ENCODE measurements at places on chromosomes 16 and 17.

DNA sequence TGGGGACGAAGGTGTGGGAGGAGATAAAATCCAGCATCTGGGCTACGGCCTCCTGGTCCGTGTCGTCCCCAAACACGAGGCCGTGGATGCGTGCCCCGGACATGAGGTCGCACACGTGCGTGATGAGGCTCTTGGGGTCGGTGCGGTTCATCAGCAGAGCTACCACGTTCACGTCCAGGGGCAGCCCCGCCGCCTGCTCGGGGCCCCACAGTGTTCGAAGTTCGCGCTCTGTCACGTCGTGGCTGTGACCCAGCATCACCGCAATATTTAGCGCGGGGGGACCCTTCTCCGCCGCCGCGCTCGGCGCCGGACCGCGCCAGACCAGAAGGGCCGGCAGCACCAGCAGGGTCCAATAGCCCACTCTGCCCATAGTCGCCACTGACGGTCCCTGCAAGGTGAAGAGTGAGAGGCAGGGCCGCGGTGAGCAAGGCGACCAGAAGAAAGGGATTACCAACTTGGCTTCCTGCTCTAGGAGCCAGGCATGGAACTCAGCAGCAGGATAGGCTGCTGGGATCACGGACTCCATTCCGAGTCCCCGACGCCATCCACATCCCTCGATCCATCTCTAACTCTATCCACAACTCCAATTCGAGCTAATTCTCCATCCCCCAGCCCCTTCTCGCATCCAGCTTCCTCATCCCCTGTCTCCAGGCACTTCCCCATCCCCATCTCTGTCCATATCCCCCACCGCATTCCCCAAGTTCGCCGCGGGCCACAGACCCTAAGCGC lies 2.0 kb downstream of the GRIN2A start:
- peaks cover 6% of the 10 kb centered on the region for H3K27me3 ChIP-seq
- no peak overlapping the region for H3K4me3 ChIP-seq
- no peaks in the 10 kb centered on the region for H3K36me3 ChIP-seq

DNA sequence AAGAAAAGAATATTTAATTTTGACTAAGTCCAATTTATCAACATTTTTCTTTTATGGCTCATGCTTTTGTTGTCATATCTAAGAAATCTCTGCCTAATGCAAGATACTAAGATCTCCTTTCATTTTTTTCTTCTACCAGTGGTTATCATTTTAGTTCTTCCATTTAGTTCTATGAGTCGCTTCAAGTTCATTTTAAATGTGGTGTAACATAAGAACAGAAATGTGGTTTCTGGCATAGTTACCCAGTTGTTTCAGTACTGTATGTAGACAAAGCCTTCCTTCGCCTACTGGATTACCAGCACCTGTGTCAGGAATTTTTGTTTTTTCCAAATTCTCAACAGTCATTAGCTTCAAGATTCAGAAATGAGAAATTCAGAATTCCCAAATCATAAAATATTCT lies 175.7 kb downstream of the PARN start:
- no peak overlapping the region for H3K27ac ChIP-seq
- H3K27me3 ChIP-seq = no peaks in the 10 kb centered on the region
- H3K4me1 ChIP-seq = peaks cover 5% of the 10 kb centered on the region
- no peaks in the 10 kb centered on the region for H3K36me3 ChIP-seq
- no peak overlapping the region for H3K4me3 ChIP-seq
- no peak for DNase-seq

- no peaks in the 10 kb centered on the region for H3K4me1 ChIP-seq
- no peak overlapping the region for H3K27ac ChIP-seq
- no peaks in the 10 kb centered on the region for H3K36me3 ChIP-seq
- DNase-seq = peak; percentile 56
Observed at GRCh38 chr17:77528516-77529327, 388.0 kb downstream of the SEC14L1 start.

GRCh38 chr16:700684-701584 lies 4.7 kb downstream of the FBXL16 start:
- peaks cover 33% of the 10 kb centered on the region for H3K27me3 ChIP-seq
- peak; percentile 75 for DNase-seq
- H3K27ac ChIP-seq = no peak overlapping the region
- H3K4me3 ChIP-seq = no peak overlapping the region
- H3K4me1 ChIP-seq = peaks cover 13% of the 10 kb centered on the region

DNA sequence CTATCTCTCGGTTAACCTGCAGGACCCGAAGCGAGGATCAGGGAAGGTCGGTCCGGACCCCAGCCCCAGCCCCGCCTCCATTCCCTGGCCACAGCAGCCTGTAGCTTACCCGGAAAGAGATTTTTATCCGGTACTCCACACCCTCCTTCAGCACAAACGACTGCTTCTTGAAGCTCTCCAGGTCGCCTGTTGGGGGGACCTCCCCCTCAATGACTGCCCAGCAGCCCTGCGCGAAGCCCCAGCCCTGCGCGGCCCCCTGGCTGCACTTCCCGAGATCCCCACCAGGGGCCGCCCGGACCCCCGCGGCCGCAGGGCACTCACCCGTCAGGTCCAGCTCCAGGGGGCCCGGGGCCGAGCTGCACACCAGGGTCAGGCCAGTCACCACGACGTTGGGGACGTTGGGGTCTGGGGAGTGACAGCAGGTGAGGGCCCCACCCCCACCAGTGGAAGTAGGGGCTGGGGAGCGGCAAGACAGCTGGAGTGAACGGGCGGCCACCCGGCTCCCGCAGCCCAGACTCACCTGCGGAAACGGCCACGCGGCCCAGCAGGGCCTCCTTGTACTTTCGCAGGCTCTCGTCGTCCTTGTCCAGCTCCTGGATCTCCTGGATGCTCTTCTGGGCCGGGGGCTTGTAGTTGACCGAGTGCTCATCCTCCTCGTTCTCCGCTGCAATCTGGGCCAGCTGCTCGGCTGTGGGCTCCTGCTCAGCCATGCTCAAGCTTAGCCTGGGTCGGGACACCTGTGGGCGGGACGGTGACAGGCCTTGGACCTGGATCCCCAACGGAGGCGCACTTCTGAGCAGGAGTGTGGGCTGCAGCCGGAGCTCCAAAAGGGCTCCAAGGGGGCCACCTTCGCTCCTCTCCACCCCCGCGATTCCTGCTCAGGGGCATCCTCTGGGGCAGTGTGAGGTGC lies 1.7 kb downstream of the ARHGDIA start:
- peak overlapping the region; percentile 57 for H3K27ac ChIP-seq
- no peaks in the 10 kb centered on the region for H3K27me3 ChIP-seq
- DNase-seq = no peak
- H3K4me1 ChIP-seq = peaks cover 17% of the 10 kb centered on the region

GRCh38 chr17:80592243-80592642 lies 47.6 kb downstream of the RPTOR start:
- no peak overlapping the region for H3K4me3 ChIP-seq
- no peaks in the 10 kb centered on the region for H3K36me3 ChIP-seq
- no peak overlapping the region for H3K27ac ChIP-seq
- peaks cover 4% of the 10 kb centered on the region for H3K4me1 ChIP-seq
- no peaks in the 10 kb centered on the region for H3K27me3 ChIP-seq
- no peak for DNase-seq

- peak overlapping the region; percentile 69 for H3K27ac ChIP-seq
- peak; percentile 59 for DNase-seq
- H3K4me3 ChIP-seq = peak overlapping the region; percentile 96
Observed at GRCh38 chr16:89923640-89924296, 626 bp downstream of the TUBB3 start.

- peaks cover 95% of the 10 kb centered on the region for H3K36me3 ChIP-seq
- H3K4me1 ChIP-seq = peaks cover 3% of the 10 kb centered on the region
- no peak for DNase-seq
- no peak overlapping the region for H3K4me3 ChIP-seq
- H3K27ac ChIP-seq = no peak overlapping the region
Observed at GRCh38 chr17:42340691-42341127, 47.5 kb downstream of the STAT3 start.

- peak; percentile 52 for DNase-seq
- H3K4me3 ChIP-seq = peak within 1 kb of the TSS; percentile 100
- H3K27ac ChIP-seq = peak within 1 kb of the TSS; percentile 100
- peaks cover 82% of the 10 kb centered on the region for H3K36me3 ChIP-seq
Observed at GRCh38 chr17:5485270-5486205, at the start of gene DERL2. TSS of gene DERL2 (minus strand) at chr17:5486178. CDS start at chr17:5486161, 17 bp downstream.

Measured in neuronal stem cell (in vitro differentiated cells).